Spinal cord (tissue), 10 donors: ENCODE measurements at places on chromosomes 6 and 20.
A peak's percentile ranks its signal among the peaks of the same experiment; 100 is the strongest.

DNA sequence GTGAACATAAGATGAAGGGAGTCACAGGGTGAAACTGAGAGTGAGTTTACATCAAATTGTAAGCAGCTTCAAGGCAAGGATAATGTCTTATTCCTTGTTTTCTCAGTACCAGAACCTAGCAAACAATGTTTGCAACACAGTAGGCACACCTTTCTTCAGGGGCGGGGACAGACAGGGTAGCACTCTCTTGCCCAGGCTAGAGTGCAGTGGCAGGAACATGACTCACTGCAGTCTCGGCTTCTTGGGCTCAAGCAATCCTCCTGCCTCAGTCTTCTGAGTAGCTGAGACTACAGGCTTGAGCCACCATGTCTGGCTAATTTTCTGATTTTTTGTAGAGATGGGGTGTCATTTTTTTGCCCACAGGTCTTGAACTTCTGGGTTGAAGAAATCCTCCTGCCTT is 299.8 kb downstream of the CD83 start:
- no peak for DNase-seq

- no peak for DNase-seq
These were observed 1.0 kb upstream of the RIPOR2 start for GRCh38 chr6:24936641-24937317.

DNA sequence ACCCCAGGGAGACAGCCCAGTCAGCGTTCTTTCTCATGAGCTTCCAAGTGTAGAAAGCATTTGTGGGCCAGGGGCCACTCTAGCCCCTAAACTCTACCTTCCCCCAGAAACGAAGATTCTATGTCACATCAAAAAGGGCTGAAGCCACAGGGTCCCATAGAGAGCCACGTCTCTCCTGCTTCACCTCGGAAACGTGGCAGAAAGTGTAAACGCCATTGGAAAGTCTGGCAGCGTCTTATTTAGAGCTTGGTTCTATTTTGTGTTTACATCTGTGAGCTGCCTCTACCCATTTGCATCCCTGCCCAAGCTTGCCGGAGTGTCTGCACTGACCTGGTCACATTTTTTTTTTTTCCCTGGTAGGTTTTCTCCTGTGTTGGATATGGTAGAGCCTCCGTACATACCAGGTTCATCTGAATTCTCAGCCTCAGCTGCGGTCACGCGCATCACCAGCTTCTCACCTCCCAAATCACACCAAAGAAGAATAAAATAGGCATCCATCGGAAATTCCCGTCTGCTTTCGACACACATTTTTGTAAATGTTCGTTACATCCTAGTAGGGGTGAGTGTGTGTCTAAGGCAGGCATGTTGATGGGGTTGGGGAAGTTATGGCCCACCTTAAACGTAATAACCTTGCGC is 62.6 kb downstream of the NPEPL1 start:
- no peak for DNase-seq

GRCh38 chr20:24353135-24353690 is 116.2 kb upstream of the SYNDIG1 start:
- DNase-seq, result no peak

DNA sequence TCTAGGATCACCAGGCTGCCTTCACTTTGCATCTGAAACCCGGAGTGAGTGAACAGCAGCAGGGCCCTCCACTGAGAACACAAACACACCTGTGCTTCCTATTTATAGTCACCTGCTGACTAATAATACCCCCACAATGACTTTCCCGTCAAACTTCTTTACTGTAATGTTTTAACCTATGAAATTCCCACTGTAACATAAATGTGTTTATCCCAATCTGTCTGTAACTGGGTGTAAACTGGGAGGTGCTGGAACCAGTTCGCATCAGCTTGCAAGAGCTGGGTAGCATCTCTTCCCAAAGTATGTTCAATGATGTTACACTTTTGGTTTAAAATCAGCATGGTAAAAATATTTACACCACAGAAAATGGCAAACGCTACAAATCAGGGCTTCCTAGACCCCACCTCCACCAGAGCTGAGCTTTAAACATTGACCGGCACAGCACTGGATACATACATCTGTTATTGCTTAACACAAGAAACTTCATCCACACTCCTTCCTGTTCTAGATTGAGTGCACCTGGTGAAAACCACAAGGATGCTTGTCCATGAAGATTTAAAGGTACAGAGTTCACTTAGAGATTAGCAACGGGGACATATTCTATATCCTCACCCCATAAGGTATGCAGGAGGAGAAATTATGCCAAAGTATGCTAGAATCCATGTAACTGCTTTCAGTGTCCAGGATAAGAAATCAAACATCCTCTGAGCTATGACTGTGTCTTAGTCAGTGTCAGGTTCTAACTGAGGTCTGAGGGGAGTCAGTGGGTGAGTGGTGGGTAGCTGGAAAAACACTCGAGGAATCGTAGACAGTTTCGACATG is 79.0 kb downstream of the ALDH8A1 start:
- no peak for DNase-seq

DNA sequence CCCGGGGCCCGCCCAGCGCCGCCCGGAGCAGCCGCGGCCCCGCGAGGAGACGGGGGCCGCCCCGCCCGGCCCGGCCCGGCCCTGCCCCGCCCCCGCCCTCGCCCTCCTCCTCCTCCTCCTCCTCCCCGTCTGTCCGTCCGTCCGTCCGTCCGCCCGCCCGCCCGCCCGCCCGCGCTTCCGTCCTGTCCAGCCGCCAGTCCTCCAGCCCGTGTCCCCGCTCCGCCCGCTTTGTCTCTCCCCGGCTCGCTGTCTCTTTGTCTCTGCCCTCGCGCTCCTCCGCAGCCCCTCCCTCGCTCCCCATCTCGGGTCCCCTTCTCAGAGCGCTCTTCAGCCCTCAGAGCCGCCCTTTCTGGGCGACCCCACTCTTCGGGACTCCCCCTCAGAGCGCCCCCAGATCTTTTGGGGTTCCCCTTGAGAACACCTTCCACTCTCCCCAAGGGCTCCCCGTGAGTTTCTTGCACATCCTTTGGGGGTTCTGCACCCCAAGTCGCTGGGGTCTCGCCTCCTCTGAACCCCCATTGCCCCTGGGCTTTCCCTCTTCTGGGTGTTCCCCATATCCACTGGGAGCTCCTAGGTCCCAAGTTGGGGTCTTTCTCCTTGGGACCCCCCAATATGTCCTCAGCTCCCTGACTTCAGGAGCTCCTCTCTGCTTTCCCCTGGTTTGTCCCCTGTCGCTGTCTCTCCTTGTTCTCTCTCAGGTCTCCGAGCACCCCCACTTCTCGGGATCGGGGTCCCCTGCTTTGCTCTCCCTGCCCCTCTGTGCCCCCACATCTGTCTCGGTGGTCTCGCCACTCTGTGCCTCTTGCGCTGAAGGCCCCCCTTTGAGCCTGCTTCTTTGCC is 79.5 kb upstream of the MYL9 start:
- DNase-seq, result no peak

GRCh38 chr6:98823428-98824161 is 10.8 kb upstream of the POU3F2 start:
- DNase-seq, result peak; percentile 82

DNA sequence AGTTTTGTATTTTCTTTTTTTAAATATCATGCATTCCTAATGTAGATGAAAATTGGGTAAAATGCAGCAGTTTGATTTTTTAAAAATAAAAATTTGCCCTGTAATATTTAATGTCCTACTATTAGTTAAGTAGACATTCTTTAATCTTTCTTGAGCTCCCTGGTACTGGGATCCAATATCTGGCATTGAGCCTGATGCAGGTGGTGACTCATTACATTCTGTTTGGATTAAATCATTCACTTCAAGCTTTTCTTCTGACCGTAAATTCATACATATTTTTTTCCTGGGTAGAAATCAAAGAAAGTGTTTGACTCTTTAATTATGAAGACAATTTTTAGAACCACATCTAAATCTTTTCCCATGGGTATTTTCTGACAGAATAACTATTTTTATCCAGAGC is 768.8 kb upstream of the SLC35B3 start:
- no peak for DNase-seq

GRCh38 chr6:52731719-52732118 is 31.6 kb downstream of the GSTA2 start:
- DNase-seq, result no peak

GRCh38 chr6:138596126-138596525 is 96.8 kb upstream of the NHSL1 start:
- no peak for DNase-seq

GRCh38 chr6:80638213-80639055 is 532.0 kb downstream of the BCKDHB start:
- DNase-seq, result no peak

GRCh38 chr6:38134704-38135088 is 315.2 kb downstream of the ZFAND3 start:
- DNase-seq, result no peak

DNA sequence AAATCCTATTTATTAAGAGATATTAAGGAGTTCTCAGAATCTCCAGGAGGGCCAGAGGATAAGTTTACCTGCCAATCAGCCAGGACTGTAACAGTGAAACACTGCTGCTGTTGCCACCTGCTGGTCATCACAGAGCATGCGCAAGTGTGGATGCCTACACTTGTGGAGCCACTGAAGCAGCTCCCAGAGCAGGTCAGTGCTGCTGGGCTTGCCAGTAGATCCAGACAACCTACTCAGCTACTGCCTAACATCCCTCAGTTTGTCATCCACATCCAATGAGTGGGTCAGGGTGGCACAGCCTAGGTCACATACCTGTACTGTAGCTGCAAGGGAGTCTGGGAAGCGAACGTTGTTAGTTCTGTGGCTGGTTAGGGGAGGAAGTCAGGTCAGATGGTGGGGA is 18.3 kb upstream of the NHSL1 start:
- no peak for DNase-seq

DNA sequence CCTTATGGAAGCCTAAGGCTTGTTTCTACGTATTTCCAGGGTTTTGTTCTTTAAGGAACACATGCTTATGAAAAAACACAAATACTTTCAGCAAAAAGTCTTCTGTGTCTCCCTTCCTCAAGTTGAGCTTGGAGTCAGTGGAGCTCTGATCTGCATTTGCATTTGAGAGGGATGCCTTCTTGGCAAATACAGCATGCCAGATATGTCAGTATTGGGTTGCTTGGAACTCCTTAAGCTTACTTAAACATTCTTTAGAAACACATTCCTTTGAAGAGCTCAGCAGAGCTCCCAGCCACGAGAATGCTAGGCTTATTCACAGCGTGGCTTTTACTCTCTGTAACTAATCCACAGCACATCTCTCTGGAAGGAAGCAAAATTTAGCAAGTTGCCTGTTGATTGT is 68.3 kb downstream of the ANKRD6 start:
- no peak for DNase-seq

- no peak for DNase-seq
These were observed 66.5 kb downstream of the PSMG4 start for GRCh38 chr6:3325210-3325609.

- DNase-seq, result peak; percentile 8
These were observed 789.6 kb upstream of the EYS start for GRCh38 chr6:66496659-66497058.

DNA sequence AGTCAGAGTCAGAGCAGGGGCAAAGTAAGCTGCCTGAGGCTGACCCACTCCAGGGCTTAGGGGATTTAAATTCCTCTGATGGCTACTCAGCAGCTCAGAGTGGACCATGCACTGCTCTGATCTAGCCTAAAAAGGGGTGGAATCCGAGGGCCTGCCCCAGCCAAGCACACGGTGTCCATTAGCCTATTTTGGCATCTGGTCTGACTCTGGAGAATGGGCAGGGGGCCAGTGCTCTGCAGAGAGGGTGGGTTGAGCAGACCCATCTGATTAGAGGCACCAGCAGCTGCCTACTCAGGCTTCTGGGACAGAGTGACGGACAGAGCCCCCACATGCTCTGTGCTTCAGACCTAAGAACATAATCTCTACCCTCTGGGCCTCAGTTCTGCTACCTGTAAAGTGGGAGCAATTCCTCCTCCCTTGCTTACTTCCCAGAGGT is 25.9 kb upstream of the TGM2 start:
- no peak for DNase-seq

GRCh38 chr20:62702013-62702300 is 6.7 kb upstream of the NTSR1 start:
- DNase-seq, result no peak

GRCh38 chr6:10393544-10394225 is 21.2 kb downstream of the TFAP2A start:
- no peak for DNase-seq

DNA sequence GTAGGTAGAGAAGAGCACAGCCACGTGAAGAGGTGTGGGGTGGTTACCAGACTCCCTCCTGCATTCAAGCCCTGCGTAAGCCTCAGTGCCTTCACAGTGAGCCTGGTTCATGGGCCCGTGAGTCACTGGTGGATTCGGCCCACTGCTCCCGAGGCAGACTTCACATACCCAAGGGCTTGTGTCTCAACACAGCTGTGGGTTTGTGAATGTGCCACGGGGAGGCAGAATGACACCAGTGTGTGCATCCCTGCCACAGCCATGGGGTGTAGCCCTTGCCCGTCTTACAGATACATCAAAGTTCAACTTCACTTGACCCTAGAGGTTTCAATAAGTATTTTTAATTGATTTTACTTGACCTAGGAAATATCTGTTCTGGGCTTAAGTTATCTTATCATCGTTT is 108.5 kb downstream of the MAP3K4 start:
- no peak for DNase-seq

GRCh38 chr20:50110141-50111047 is 2.6 kb downstream of the UBE2V1 start:
- no peak for DNase-seq

DNA sequence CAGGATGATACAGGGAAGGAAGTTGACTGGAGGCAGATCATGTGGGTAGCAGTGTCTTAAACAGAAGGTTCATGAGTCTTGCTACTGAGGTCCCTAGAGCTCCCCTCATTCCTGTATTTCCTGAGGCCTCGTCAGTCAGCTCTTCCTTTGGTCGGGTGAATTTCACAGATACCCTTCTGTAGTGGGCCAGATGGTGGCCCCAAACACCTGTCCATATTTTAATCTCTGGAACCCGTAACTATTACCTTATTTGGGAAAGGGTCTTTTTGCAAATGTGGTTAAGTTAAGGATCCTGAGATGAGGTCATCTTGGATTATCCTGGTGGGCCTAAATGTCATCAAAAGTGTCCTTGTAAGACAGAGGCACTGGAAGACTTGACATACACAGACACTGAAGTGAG is 9.6 kb downstream of the KCNS1 start:
- no peak for DNase-seq

GRCh38 chr6:168538892-168539811 is 98.2 kb downstream of the SMOC2 start:
- DNase-seq, result no peak

- DNase-seq, result no peak
These were observed 85.3 kb upstream of the BHLHE23 start for GRCh38 chr20:63091901-63092659.

DNA sequence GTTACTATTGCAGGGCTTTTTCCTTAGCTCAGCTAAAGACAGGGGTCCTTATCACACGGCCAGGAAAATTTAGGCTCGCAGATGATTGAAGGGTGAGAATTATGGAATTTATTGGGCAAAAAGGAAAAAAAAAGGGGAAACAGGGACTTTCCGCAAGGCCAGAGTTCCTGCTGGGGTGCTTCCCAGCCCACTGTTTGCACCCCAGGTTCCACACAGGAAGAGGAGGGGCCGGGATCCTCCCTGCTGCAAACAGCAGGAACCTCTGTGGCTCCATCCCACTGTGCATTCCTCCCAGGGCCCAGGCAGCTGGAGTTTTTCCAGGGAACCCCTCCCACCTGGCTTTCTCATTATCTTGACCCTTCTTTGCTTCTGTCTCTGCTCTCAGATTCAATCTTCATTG is 35.9 kb upstream of the IL20RA start:
- DNase-seq, result no peak
